ENCODE measurements at places on chromosomes 11 and 22.

DNA sequence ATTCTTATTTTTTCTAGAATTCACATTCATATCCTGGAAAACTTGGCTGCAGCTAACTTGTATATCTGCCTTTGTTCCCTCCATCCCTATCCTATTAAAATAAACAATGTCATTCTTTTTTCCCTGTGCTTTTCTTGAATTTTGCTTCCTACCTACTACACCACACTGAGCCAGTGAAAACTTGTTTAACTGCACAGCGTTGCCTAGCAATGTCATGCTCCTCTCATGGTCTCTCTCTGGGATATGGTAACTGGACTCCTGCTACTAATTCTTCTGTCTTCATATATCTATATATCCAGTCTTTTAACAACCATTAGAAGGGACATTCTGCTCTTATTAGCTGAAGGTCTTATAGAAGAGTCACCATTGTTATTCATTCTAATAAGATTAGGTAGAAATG lies 434.4 kb downstream of the METTL15 start:
- no peak for DNase-seq

GRCh38 chr11:108534274-108534882 lies 36.2 kb upstream of the POGLUT3 start:
- DNase-seq = no peak

DNA sequence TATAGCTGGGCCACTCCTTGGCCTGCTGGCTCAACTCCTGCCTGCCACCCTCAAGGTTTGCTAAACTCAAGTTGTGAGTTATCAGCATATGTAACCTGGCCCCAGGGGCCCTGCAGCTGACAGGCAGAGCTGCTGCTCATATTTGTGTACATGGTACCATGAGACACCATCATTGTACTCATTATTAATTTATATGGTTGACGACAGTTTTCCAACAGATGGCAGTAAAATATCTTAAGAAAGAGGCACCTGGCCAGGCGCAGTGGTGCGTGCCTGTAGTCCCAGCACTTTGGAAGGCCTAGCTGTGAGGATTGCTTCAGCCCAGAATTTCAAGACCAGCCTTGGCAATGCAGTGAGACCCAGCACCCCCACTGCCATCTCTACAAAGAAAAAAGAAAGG lies 11.4 kb upstream of the DENND5A start:
- DNase-seq = no peak

GRCh38 chr22:43520632-43521039 lies 108.8 kb downstream of the MPPED1 start:
- no peak for DNase-seq

- DNase-seq = no peak
Observed at GRCh38 chr22:45656577-45656976, 15.1 kb upstream of the ATXN10 start.

GRCh38 chr11:70193411-70194292 lies 9.4 kb upstream of the FADD start:
- no peak for DNase-seq

DNA sequence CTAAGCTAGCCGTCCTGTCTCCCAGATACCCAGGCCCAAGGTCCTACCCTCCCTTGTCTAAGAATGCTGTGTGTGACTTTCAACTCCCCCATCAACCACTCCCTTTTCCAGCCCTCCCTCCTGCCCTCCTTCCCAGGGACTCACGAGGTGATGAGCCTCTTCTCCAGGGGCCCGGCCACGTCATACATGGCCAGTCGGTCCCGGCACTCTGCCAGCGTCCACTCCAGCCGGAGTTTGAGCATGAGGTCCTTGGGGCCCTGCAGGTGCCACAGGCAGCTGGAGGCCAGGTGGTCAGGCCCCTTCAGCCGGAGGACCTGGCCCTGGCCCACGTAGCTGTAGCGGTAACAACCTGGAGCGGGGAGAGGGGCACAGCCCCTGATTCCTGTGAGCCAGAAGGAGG lies 20.1 kb downstream of the TMPRSS6 start:
- no peak for DNase-seq

DNA sequence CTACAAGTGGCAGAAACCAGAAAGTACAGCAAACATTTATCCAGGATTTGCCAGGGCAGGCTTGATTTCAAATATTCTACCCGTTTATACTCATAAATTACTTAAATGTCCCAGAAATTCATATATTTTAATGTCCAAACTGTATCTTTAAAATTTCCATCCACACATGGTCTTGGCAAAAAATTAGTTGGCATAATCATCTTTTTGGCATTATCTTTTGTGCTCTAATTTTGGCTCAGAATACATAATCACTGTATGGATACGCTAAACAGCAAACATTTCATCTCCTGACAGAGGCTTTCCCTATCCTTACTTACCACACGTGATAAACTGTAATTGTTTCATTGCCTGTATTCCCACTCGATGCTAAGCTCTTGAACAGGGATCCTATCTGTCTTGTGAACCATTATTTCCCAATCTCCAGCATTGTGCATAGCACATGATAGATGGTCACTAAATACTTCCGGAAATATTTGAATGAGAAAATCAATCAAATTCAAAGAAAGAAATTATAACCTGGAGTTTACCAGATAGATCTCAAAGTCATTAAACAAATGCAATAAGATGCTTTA lies 64.2 kb downstream of the CADM1 start:
- no peak for DNase-seq

DNA sequence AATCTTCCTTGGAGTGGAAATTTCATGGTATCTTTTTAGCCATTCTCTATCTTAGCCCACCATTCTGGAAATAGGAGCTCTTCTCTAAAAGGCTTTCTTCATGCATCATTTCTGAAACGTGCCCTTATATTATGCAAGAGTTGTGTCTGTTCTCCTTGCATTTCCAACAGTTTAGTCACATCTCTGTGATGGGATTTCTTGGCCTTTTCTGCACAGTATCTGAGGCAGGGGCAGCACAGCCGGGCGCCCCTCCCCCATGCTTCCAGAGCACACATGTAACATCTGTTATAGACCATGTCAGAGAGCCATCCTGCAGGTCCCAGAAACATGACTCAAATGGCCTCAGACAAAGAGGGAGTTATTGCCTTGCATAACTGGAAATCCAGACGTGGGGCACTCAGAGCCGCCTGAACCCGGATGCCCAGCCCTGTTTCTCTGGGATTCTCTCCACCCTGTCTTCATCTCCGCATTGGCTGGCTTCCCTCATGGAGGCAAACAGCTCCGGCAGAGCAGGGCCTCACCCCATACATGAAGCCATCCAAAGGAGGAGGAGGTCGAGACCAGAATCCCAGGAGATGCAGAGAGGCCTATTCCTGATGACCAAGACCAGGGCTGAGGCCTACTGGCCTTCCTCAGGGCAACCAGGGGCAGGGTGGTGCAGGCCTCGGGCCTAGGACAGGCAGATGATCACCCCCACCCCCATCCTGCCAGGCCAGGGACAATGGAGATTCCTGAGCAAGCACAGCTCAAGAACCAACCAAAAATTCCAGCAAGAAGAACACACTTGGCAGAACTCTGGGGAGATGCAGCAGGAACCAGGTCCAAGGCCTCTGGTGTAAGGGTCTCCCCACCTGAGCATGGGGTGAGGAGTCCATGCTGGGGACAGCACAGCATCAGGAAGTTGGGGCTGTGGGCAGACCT lies 61.3 kb downstream of the IGLL5 start:
- DNase-seq = no peak

GRCh38 chr11:17812865-17813187 lies 78.2 kb downstream of the KCNC1 start:
- no peak for DNase-seq

DNA sequence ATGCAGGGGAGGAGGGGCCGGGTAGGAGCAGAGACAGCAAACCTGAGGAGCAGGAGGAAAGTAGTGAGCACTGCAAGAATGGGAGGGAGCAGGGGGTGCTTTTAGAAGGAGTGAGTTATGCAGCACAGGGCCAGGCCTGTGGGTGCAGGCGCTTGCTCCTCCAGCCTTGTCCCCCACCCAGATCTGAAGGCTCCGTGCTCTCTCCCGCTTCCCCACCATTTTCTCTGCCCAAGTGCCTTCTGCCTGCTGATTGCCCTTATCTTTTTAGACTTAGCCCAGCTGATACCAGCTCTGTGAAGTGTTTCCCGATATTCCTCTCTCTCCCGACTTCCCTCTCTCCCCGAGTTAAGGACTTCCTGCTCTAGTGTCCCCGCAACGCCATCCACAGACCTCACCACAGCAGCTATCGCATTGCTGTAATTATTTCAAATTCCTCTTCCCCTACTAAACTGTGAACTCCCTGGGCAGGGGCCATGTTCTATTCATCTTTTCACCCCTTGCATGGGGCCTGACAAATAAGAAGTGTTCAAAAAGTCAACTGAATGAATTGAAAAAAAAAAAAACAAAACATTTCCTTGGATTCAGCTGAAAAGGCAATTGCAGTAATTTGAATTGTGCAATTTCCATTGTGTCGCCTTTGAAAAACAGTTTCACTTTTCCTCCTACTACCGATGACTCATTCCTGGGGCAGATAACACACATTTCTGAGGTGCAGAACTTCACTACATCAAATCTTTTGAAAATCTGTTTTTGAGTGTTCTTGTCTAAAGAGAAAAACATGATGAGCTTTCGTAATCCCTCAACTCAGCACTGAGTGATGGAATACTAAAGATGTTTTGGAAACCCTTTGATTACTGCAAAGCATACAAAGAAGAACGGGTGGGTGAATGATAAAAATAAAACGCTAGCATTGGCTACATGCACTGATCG lies 69.7 kb upstream of the BMAL1 start:
- no peak for DNase-seq

GRCh38 chr11:70210051-70210501 lies 7.0 kb downstream of the FADD start:
- DNase-seq = no peak

GRCh38 chr11:1771273-1771672 lies 7.5 kb upstream of the CTSD start:
- no peak for DNase-seq

GRCh38 chr11:38169286-38169685 lies 1571.2 kb upstream of the RAG2 start:
- no peak for DNase-seq

DNA sequence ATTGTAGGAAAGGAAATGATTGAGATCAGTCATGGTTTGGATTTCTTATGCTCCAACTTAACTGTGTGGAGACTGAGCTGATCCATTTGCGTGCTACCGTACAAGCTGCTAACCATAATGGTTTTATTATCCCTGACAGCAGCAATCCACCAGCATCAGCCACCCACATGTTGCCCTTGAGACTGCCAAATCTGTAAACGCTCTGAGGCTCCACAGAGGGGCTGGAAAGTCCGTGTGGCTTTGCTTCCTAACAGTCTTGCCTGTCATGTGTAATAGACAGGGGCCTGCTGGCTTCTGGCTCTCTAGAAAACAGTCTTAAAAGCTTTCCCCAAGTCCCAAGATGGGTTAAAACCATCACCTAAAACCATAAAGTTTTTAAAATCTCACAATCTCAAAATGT lies 30.1 kb downstream of the ATG16L2 start:
- no peak for DNase-seq

- peak; percentile 18 for DNase-seq
Observed at GRCh38 chr11:9203691-9204311, 61.3 kb downstream of the DENND5A start.

DNA sequence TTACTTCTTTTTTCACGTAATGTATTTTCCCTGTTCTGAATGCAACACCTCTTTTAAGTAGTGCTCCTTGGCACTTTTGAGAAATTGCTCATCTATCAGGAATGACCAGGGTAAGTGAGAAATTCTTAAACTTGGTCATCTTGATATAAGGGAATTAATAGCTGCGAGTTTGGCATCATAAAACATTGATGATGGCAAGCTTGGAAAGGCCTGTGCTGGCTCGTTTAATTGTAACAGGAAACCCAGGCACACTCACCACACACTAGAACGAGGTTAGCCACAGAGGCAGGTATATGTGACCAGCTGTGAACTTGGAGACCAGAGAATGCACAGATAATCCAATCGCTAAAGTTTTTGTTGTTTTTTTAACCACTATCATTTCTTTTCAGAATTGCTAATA lies 24.3 kb downstream of the FAM118A start:
- DNase-seq = no peak

DNA sequence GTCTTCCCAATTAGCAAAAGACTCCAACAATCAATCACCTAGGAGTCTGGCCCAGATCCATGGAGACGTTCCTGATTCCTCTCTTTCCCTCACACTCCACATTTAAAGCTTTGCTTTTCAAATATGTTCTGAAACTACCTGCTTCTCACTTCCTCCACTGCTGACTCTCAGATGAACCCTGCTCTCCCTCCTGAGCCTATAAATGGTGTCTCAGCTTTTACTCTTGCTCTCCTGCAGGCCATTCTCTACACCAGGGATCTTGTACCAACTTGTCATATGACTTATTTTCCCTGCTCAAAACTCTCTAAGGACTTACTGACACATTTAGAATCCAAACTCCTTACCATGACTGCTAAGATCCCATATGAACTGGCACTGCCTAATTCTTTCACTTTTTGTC lies 138.4 kb upstream of the DDI1 start:
- no peak for DNase-seq

DNA sequence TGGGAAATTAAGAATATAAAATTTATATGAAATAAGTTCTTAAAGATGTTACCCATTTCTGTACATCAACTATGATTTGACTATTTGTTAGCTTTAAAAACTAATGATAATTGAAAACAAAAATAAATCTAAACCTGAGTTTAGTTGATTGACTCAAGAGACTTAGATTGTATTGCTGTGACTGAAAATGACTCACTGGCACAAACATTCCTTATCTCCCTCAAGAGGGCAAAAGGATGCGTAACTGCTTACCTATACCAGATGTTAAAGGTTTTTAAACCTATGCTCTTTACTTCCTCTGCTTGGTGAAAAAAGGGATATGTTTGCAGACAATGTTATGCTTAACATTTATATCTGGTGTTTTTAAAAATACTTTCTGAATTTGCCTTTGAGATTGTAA lies 30.3 kb downstream of the ATM start:
- no peak for DNase-seq

DNA sequence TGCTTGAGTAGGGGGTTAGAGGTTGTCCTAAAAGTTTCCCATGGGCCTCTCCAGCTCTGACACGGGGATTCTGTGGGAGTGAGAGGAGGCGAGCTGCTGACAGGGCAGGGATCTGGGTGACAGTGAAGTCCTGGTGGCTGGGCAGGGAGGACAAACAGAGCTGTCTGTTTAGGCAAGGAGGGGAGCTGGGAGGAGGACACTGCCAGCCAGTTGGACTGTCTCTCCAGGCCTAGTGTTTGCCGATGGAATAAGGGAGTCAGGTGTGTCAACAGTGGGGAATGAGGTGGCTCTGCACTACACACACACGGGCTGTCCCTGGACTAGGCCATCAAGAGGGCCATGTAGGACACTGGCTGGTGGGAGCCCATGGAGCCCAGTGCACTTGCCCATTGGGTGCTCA lies 20.6 kb upstream of the SYT7 start:
- no peak for DNase-seq

DNA sequence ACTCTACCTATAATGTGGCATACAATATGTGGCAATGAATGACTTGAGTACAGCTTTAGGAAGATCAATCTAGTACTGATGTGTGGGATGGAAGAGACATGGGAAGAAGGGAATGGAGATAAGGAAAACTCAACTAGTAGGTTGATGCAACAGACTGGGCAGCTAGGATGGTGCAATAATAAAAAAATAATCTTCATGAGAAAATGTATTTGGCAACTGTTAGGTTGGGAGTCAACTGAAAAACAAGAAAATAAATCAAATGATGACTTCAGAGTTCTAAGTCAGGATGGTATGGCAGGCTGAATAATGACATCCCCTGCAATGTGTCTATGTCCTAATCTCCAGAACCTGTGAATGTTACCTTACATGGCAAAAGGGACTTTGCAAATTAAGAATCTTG lies 236.8 kb upstream of the PITPNB start:
- no peak for DNase-seq

- DNase-seq = no peak
Observed at GRCh38 chr11:8905528-8906165, 5.3 kb upstream of the AKIP1 start.

GRCh38 chr11:60145677-60146076 lies 37.2 kb downstream of the MS4A6A start:
- no peak for DNase-seq

- no peak for DNase-seq
Observed at GRCh38 chr11:126800009-126800408, 200.6 kb downstream of the KIRREL3 start.
